CD8-positive, alpha-beta memory T cell (primary cell): ENCODE measurements at places on chromosomes 11 and 22. TPM values are rescaled to one million over a fixed set of nuclear protein-coding genes. Genes with fewer than 3 reads are reported as not detected.

GRCh38 chr11:65500387-65501185 is 1.7 kb downstream of the MALAT1 start:
- peak overlapping the region; percentile 97 for H3K4me3 ChIP-seq
- DNase-seq: no peak
- H3K27me3 ChIP-seq: no peaks in the 10 kb centered on the region
- H3K4me1 ChIP-seq: peaks cover 30% of the 10 kb centered on the region

GRCh38 chr11:128895526-128895925 is 4.4 kb downstream of the KCNJ5 start:
- no peak overlapping the region for H3K27ac ChIP-seq
- no peaks in the 10 kb centered on the region for H3K36me3 ChIP-seq
- DNase-seq: no peak
- H3K27me3 ChIP-seq: no peaks in the 10 kb centered on the region

- no peaks in the 10 kb centered on the region for H3K4me1 ChIP-seq
- no peaks in the 10 kb centered on the region for H3K27me3 ChIP-seq
- no peaks in the 10 kb centered on the region for H3K36me3 ChIP-seq
- no peak for DNase-seq
- H3K4me3 ChIP-seq: no peak overlapping the region
These were observed 48.4 kb upstream of the MRGPRX1 start for GRCh38 chr11:18987454-18988231.

DNA sequence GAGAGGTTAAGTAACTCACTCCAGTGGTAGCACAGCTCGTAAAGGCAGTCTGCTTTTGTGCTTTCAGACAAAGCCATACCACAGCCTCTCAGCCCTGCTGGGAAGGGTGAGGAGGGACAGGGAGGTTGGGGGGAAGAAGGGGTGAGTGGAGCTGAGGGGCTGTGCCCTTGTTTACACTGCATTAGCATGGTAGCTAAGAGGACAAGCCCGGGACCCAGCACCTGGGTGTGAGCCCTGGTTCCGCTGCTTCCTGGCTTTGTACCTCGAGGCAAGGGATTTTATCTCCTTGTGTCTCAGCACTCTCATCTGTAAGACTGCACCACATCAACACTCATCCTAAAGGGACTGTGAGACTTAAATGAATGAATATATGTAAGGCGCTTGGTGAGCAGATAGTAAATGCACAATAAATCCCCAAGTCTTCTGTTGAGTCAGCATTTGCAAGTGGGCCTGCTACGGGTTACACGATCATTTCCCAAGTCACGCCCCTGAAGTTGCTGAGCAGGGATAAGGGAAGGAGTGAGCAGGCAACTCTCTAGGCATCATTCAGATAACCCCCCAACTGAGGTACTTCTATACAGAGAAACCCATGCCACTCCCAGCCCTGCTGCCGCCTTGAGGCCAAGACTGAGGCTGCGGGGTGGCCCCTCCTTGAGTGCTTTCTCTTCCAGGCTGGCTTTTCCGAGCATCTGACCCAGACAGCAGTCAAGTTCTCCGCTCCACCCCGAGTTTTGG is 7.5 kb downstream of the RASD2 start:
- no peak overlapping the region for H3K4me3 ChIP-seq
- no peak overlapping the region for H3K27ac ChIP-seq
- H3K4me1 ChIP-seq: peaks cover 10% of the 10 kb centered on the region
- no peaks in the 10 kb centered on the region for H3K27me3 ChIP-seq
- H3K36me3 ChIP-seq: no peaks in the 10 kb centered on the region
- no peak for DNase-seq

DNA sequence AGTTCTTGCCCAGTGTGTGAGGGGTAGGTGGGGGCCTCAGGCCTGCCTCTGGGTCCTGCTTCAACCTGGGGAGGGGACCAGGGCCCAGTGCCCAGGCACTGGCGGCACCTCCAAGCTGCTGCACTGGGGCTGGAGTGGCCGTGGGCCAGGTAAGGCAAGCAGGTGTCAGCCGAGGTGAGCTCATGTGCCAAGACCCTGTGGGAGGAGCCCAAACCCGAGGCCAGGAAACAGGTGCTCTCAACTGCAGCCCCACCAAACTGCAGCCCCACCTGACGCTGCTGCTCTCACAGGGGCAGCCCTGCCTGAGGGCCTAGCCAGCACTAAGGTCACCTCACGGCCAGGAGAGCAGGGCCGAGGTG is 18.1 kb upstream of the GNB1L start:
- DNase-seq: no peak
- H3K36me3 ChIP-seq: no peaks in the 10 kb centered on the region
- H3K27ac ChIP-seq: no peak overlapping the region
- H3K27me3 ChIP-seq: no peaks in the 10 kb centered on the region
- peaks cover 16% of the 10 kb centered on the region for H3K4me1 ChIP-seq
- H3K4me3 ChIP-seq: no peak overlapping the region

GRCh38 chr11:65872586-65873317 is at the start of gene EFEMP2:
Gene EFEMP2, minus strand, starts transcription at chr11:65872800. Its CDS starts 446 bp downstream, at chr11:65872354.
- no peaks in the 10 kb centered on the region for H3K27me3 ChIP-seq
- peak within 1 kb of the TSS; percentile 76 for H3K27ac ChIP-seq
- DNase-seq: no peak

DNA sequence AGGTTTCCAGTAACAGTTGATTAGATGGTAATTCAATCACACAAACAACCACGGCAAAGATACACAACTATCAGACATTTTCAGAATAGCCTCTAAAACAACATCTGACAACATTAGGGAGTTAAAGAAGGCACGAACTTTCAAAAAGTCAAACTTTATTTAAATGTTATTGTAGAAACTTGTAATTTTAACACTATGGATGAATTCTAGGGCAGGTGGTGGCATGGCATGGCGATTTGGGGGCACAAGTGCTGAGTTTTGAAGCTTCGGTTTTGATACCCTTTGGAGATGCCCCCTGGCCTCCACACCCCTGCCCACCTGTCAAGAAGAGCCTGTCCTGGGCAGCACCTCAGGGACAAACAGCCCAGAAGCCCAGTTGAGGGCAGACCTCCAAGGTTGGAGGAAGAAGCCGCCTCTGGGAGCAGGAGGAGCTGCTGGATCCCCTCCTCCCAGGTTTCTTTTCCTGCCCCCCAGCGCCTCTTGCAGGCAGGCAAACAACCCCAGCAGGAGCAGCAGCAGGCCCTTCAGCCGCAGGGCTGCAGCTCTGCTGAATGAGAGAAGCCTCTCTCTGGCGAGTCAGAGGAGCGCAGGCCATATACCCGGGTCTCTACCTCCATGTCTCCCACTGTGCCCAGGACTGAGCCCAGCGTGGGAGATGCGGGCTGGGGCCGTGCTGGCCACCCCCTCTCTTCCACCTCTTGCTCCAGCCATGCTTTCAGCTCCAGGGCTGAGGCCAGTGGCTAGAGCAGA is 102.1 kb upstream of the IGLL5 start:
- H3K27me3 ChIP-seq: no peaks in the 10 kb centered on the region
- H3K27ac ChIP-seq: no peak overlapping the region
- no peak overlapping the region for H3K4me3 ChIP-seq
- DNase-seq: no peak
- H3K4me1 ChIP-seq: peaks cover 35% of the 10 kb centered on the region

- DNase-seq: no peak
- H3K27me3 ChIP-seq: no peaks in the 10 kb centered on the region
- peaks cover 28% of the 10 kb centered on the region for H3K4me1 ChIP-seq
- H3K36me3 ChIP-seq: no peaks in the 10 kb centered on the region
These were observed 18.2 kb upstream of the CASP12 start for GRCh38 chr11:104916442-104916841.

GRCh38 chr11:128727796-128728431 is 34.0 kb downstream of the FLI1 start:
- peak overlapping the region; percentile 51 for H3K4me3 ChIP-seq
- H3K27ac ChIP-seq: no peak overlapping the region
- no peaks in the 10 kb centered on the region for H3K36me3 ChIP-seq
- H3K4me1 ChIP-seq: peaks cover 99% of the 10 kb centered on the region
- no peak for DNase-seq

DNA sequence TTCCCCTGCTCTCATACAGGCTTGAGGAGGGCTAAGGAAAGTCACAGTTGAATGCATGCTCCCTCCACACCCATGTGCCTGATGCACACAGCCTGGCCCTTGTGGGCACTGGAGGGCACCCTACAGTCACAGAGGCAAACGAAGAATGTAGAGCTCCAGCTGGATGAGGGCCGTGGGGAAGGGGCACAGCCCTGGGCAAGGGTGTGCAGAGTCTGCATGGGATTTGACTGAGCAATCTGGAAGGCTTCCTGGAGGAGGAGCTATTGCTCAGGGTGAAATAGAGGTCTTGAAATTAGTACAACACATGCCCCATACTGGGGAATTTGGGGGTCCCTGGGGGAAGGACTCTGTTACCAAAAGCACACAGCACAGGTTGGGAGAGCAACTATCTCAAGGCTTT is 64.0 kb downstream of the KCNQ1 start:
- H3K27ac ChIP-seq: no peak overlapping the region
- H3K4me1 ChIP-seq: no peaks in the 10 kb centered on the region
- H3K4me3 ChIP-seq: no peak overlapping the region

GRCh38 chr11:11661326-11662040 is 39.7 kb upstream of the GALNT18 start:
- no peak for DNase-seq
- no peak overlapping the region for H3K4me3 ChIP-seq
- no peaks in the 10 kb centered on the region for H3K4me1 ChIP-seq
- no peaks in the 10 kb centered on the region for H3K36me3 ChIP-seq
- H3K27ac ChIP-seq: no peak overlapping the region

GRCh38 chr22:48145738-48146137 is 1383.3 kb downstream of the TBC1D22A start:
- no peak overlapping the region for H3K4me3 ChIP-seq
- no peak overlapping the region for H3K27ac ChIP-seq
- no peaks in the 10 kb centered on the region for H3K4me1 ChIP-seq
- no peaks in the 10 kb centered on the region for H3K27me3 ChIP-seq
- no peak for DNase-seq

GRCh38 chr11:85732965-85733364 is 47.0 kb upstream of the CCDC89 start:
- no peaks in the 10 kb centered on the region for H3K27me3 ChIP-seq
- H3K36me3 ChIP-seq: peaks cover 16% of the 10 kb centered on the region
- no peak overlapping the region for H3K4me3 ChIP-seq
- DNase-seq: no peak
- H3K4me1 ChIP-seq: peaks cover 14% of the 10 kb centered on the region

DNA sequence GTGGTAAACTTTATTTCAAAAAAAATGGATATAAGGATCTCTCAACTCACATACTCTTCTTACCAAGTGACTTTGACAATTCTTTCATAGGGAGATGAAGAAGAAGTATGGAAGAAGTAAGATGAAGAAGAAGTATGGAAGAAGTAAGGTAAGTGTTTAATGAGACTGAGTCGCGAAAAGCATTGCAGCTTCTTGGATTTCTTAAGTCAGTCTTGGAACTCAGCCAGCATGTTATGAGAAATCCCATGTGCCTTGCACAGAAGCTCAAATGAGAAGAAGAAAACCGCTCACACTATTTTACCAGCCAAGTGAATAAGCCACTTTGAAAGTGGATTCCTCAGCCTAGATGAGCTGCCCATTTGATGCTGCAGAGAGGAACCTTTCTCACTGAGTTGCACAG is 332.0 kb upstream of the CCDC179 start:
- no peaks in the 10 kb centered on the region for H3K4me1 ChIP-seq
- DNase-seq: no peak
- H3K27me3 ChIP-seq: no peaks in the 10 kb centered on the region
- no peak overlapping the region for H3K4me3 ChIP-seq

DNA sequence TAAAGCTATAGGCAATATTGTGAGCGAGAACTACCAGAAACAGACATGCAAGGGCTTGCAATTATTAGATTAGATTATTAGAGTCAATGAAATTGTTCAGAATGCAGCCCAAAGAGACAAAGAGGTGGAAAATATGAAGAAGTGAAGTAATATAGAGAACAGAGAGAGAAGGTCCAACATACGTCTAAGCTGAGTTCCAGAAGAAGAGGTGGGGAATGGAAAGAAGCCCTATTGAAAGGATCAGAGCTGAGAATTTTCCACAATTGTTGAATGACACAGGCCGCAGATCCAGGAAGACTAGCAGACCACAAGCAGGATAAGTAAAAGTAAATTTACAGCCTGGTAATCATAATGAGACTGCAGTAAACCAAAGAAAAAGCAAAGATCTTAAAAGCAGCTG is 93.2 kb downstream of the EXT2 start:
- DNase-seq: no peak
- H3K27me3 ChIP-seq: no peaks in the 10 kb centered on the region
- H3K27ac ChIP-seq: no peak overlapping the region
- no peak overlapping the region for H3K4me3 ChIP-seq
- H3K4me1 ChIP-seq: no peaks in the 10 kb centered on the region
- H3K36me3 ChIP-seq: peaks cover 7% of the 10 kb centered on the region

- no peaks in the 10 kb centered on the region for H3K4me1 ChIP-seq
- DNase-seq: no peak
- H3K36me3 ChIP-seq: no peaks in the 10 kb centered on the region
- H3K27me3 ChIP-seq: no peaks in the 10 kb centered on the region
- no peak overlapping the region for H3K4me3 ChIP-seq
These were observed 148.8 kb downstream of the DBX1 start for GRCh38 chr11:20011307-20011951.

DNA sequence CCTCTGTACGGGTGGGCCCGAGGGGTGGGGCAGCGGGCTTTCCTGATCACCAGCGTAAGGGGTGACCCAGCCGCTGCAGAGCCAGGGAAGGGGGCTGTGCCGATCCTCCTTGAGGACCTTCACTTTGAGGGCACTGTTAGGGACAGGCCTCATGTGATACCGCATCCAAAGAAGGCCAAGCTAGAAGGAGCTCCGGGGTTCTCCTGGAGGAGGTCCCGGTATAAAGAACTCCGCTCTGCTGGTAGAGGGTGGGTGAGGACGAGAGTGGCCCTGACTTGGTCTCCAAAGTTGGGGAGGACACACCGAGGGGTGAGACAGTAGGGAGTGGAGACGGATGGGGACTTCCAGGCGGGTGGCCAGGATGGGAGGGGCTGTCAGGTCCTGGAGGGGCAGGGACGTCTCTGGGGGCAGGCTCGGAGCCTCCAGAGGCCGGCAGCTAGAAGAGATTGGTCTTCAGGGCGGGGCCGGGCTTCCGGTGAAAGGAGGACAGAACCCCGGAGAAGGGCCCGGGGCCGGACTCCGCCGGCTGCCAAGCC is 4.6 kb downstream of the PHOX2A start:
- H3K27ac ChIP-seq: no peak overlapping the region
- peaks cover 4% of the 10 kb centered on the region for H3K36me3 ChIP-seq
- peaks cover 33% of the 10 kb centered on the region for H3K27me3 ChIP-seq
- H3K4me3 ChIP-seq: no peak overlapping the region

GRCh38 chr11:36126678-36127077 is 162.5 kb downstream of the COMMD9 start:
- no peaks in the 10 kb centered on the region for H3K36me3 ChIP-seq
- no peak overlapping the region for H3K4me3 ChIP-seq
- no peaks in the 10 kb centered on the region for H3K27me3 ChIP-seq
- DNase-seq: no peak

GRCh38 chr11:5280582-5281102 is 10.9 kb upstream of the HBE1 start:
- no peaks in the 10 kb centered on the region for H3K36me3 ChIP-seq
- H3K27ac ChIP-seq: no peak overlapping the region
- no peak for DNase-seq
- no peak overlapping the region for H3K4me3 ChIP-seq
- H3K4me1 ChIP-seq: no peaks in the 10 kb centered on the region

GRCh38 chr22:19620742-19621371 is 93.4 kb upstream of the SEPTIN5 start:
- H3K27me3 ChIP-seq: peaks cover 7% of the 10 kb centered on the region
- no peak overlapping the region for H3K4me3 ChIP-seq
- no peak overlapping the region for H3K27ac ChIP-seq

The GRM5 gene
- total RNA-seq: not detected

The PGA3 gene
- total RNA-seq: not detected

The OR8A1 gene
- not detected for total RNA-seq

The MYO7A gene
- total RNA-seq: 0.20 TPM

The MAP4K2 gene
- 54.8 TPM for total RNA-seq

The FREY1 gene
- 2.0 TPM for total RNA-seq

The RELT gene
- total RNA-seq: 23.4 TPM
